ENCODE measurements at places on chromosomes 2 and 18. TPM values are rescaled to one million over a fixed set of nuclear protein-coding genes. Genes with fewer than 3 reads are reported as not detected.

DNA sequence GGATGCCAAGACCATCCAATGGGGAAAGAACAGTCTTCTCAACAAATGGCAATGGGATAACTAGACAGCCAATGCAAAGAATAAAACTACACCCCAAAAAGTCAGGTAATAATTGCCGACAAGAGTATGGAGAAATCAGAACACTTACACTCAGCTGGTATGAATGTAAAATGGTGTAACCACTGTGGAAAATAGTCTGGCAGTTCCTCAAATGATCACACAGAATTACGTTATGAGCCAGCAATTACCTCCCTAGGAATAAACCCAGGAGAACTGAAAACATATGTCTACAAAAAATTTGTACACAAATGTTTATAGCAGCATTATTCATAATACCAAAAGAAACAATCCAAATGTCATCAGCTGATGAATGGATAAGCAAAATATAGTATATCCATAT is 8.8 kb downstream of the IWS1 start:
- DNase-seq, result no peak

DNA sequence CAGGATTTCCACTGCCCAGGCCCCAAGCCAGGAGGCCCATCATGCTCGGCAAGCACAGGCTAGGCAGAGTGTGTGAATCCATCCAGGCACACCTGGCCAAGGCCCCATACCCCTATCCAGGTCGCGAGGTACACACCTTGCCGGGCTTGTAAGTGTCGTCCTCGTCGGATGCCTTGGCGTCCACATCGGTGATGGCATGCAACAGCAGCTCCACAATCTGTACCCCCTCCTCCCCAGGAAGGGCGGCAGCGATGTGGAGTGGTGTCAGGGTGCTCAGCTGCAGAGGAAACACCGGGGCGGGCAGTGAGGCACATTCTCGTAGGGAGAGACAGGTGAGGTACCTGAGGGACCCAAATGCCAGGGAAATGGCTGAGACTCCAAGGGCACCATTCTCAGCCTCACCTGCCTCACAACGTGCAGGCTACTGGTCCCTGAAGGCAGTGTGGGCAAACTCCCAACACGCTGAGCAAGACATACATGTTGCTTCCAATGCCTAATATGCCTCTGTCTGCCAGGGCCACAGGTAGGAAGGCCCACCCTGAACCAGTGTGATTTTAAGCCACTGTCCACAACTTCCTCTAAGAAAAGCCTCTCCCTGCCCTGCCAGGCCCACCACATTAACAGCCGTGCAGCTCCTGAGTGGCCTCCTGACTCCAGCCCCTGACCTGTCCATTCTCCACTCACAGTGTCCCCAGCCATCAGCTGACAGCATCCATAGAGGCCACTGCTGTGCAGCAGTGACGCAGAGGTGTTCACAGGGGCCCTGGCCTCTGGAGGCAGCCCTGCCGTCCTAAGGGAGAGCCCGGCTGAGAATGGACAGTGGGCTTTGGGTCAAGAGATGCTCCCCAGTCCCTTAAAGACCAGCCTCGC is 44.9 kb downstream of the ANKMY1 start:
- no peak for DNase-seq

DNA sequence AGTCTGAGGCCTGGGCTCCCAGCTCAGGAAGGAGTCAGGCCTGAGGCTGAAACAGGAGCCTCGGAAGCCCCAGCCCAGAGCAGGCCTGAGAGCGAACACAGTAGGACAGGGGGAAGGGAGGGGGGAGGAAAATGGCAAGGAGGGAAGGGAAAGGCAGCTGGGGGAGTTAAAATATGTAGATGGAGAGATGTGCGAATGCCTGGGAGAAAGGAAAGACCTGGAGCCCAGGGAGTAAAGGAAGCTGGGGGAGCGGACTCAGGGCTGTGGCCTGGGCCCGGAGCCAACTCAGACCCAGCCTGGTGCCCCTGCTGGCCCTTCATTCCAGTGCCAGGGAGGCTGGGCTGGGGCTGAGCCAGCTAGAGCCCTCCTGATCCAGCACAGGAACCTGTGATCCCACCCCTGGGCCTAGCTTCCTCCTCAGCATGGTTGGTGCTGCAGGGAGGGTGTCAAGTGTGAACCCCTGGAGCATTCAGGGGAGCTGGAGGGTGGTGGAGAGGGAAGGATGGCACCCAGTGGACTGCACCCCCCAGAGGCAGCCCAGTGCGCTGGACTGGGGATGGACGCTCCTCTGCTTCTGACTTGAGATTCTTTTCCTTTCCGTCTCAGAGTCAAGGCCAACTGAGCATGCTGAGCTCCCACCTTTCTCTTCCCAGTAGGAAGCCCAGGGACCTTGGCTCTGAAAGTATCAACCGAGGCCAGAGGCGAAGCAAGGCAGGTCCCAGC is 46.3 kb downstream of the EMX1 start:
- DNase-seq, result no peak

- DNase-seq, result no peak
These were observed 54.2 kb downstream of the NCAPH start for GRCh38 chr2:96389736-96390135.

DNA sequence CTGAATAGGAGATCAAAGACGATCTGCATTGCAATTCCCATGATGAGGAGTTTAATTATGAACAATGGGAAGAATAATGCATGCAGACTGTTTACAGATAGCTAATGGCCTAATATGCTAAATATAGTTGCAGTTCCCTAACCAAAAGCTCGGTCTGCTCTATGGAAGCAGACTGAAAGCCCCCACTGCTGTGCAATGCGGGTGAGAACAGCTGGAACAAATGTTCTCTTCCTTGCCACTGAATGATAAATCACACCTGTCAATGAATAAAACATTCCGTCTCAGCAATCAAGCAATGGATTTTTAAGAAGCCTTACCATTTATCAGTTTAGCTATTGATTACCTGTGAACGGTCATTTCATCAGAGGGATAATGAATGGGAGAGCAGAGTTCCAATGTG is 704.5 kb upstream of the RAB6C start:
- DNase-seq, result no peak

HNMT gene
- total RNA-seq, result 0.60 TPM

GRCh38 chr2:211306929-211307328 is 750.5 kb downstream of the CPS1 start:
- DNase-seq, result no peak

- no peak for DNase-seq
These were observed 75.9 kb downstream of the NFATC1 start for GRCh38 chr18:79471597-79471996.

GRCh38 chr2:144183727-144184126 is 336.2 kb downstream of the ZEB2 start:
- DNase-seq, result peak; percentile 44

GRCh38 chr2:50143822-50144575 is 887.9 kb downstream of the NRXN1 start:
- DNase-seq, result peak; percentile 3

DNA sequence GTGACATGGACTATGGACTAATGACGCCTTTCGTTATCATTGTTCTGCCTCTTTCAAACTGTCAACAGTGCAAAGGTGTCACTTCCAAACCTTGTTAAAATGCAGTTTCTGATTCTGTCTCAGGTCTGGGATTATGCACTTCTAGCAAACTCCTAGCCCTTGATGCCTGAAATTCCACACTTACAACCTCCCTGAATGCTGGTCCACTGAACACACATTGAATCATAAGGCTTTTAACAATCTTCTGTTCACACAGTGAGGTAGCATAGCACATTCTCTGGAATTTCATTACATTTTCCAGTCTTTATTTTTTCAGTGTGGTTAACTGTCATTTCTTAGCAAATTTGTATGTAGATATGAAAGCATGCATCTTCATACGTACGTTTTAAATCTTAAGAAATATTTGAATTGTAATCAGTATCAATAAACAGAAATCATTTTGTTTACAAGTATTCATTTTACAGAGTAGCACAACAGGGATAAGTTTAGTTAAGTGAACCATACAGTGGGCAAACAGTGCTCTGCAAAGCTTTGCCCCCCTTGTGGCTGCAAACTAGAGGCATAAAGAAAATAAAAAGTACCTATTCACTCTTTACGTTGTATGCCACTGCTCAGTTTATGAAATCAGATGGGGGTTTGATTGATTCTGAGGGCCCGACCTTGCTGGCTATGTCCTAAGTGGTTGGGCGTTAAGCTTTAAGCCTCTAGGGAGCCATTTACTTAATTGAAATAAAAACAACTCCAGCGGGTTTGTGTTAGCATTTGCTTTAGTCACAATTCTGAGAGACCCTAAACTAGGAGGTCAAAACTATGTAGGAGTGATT is 250.8 kb downstream of the LRRTM1 start:
- no peak for DNase-seq

DNA sequence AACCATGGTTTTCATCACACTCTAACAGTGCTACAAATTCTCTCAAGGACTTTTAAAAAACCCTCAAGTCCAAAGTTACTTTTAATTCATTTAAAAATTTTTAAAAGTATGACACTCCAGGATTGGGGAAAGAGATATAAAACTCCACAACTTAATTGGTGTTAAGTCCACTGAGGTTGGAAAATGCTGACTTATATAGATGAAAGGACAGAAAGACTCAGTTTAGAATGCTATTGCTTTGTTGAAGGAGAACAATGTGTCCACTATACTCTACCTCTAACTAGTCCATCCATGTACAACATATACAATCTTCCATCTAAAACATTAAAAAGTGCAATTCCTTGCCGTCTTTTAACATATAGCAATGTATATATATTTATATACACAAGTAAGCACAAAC is 41.2 kb downstream of the CABYR start:
- DNase-seq, result no peak

- DNase-seq, result no peak
These were observed 45.9 kb downstream of the KDM3A start for GRCh38 chr2:86487062-86487461.

- DNase-seq, result no peak
These were observed 264.3 kb downstream of the TXNL1 start for GRCh38 chr18:56374007-56374655.

DES gene
- total RNA-seq, result not detected

TOGARAM2 gene
- 5.2 TPM for total RNA-seq

DNA sequence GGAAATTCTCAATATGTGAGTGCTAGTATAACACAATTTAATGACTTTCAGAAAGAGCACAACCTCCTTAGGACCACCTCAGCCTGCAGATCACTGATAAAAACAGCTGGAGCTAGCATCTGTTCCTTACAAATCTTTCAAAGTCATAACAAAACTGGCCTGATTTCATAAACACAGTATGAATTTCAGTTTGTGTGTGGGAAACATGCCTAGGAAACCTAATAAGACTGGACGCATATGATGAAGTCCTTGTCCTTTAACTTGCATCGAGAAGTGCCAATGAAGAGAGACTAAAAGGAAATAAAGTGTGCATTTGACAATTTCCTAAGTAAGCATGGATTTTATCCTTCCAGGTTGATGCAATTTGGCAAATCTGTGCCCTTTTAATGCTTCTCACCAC is 74.1 kb upstream of the KLHL14 start:
- DNase-seq, result no peak

NR4A2 gene
- 213 TPM for total RNA-seq
